Glutamatergic neuron (in vitro differentiated cells): ENCODE measurements at places on chromosomes 2 and 18. TPM values are rescaled to one million over a fixed set of nuclear protein-coding genes. Genes with fewer than 3 reads are reported as not detected.

- H3K36me3 ChIP-seq: no peaks in the 10 kb centered on the region
- H3K4me1 ChIP-seq: no peaks in the 10 kb centered on the region
- H3K27ac ChIP-seq: no peak overlapping the region
- DNase-seq: no peak
- no peaks in the 10 kb centered on the region for H3K27me3 ChIP-seq
Measured at GRCh38 chr18:35436076-35436649, 59.0 kb upstream of the ZNF396 start.

The CCDC121 gene
- total RNA-seq: 5.3 TPM

The SERPINB4 gene
- not detected for total RNA-seq

The SLC4A5 gene
- 8.2 TPM for total RNA-seq

The ACMSD gene
- not detected for total RNA-seq

DNA sequence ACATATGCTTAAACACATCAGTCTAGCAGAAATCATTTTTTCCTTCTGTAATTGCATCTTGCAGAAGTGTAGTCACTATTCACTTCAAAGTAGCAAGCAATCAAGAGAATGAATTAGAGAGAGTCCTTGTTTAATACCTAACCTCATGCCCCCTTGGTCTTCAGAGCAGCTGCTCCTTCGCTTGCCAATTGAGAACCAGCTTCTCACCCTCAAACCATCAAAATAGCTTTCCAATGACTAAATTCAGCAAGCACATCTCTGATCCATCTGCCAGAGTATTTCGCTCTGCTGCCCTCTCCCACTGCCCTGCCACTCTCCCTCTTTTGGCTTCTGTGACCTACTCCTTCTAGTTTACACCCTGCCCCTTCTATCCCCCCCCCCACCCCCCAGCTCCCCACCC lies 120.7 kb upstream of the AGAP1 start:
- peaks cover 6% of the 10 kb centered on the region for H3K27me3 ChIP-seq
- no peak overlapping the region for H3K27ac ChIP-seq
- no peak overlapping the region for H3K4me3 ChIP-seq

The DSG4 gene
- not detected for total RNA-seq

DNA sequence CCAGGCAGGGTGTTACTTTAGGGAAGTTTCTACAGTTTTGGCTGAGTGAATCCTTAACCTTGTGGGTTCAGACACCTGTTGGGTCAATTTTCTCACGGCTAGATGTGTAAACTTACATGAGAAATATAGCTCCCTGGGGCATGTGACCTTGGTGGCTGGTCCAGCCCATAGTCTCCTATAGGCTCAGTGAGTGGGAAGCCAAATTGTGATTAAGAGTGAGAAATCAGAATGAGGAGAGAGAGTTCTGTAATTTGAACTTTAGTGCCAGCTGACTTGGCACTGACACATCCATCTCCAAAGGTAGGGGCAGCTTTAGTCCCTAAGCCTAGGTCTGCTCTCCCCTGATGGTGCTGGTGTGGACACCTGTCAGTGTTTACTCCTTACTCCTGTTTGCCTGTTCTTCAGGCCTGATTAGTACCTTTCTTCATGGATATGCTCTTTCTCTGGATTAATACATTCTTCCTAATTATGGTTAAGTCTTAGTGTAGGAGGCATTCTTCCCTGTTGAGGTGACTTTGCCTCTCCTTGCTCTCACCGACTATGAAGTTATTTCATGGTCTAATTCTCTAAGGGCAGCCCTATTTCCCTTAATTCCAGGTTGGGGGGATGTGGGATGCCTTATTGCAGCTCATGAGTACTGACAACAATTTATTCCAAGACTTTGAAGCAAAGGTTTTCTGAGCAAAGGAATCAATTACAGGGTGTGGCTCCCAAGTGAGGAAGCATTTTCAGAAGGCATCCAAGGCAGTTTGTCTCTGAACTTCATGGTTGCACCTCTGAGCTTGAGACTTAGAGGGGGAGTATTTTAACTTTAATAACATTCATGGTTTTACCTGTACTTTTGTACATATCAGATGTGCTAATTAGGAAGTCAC lies 177.3 kb downstream of the DYSF start:
- no peak overlapping the region for H3K4me3 ChIP-seq
- no peaks in the 10 kb centered on the region for H3K27me3 ChIP-seq
- no peaks in the 10 kb centered on the region for H3K36me3 ChIP-seq
- H3K27ac ChIP-seq: no peak overlapping the region

DNA sequence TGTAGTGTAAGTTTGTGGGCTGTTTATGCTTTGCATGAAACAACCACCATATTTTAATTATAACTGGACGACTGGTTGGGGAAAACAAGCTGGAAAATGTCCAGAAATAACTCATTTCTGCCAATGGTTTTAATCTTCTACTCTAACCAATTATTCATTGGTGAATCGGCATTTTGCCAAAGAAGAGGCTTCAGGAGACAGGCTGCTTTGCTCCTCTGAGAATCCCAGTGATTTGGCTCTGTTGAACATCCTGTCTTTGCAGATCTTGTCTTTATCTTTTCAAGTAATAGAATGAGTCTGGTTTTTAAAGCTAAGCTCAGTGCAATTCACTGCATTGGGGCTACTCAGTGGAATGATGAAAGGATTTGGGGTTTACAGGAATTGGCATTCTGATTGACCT lies 109.6 kb downstream of the APOB start:
- H3K4me1 ChIP-seq: no peaks in the 10 kb centered on the region
- peaks cover 5% of the 10 kb centered on the region for H3K36me3 ChIP-seq
- DNase-seq: no peak
- no peak overlapping the region for H3K27ac ChIP-seq
- H3K4me3 ChIP-seq: no peak overlapping the region
- H3K27me3 ChIP-seq: no peaks in the 10 kb centered on the region

The POTEE gene
- total RNA-seq: 1.4 TPM

The IL1A gene
- total RNA-seq: not detected

- H3K4me1 ChIP-seq: peaks cover 6% of the 10 kb centered on the region
- peaks cover 2% of the 10 kb centered on the region for H3K27me3 ChIP-seq
- no peak overlapping the region for H3K4me3 ChIP-seq
Measured at GRCh38 chr2:207896525-207897285, 127.0 kb upstream of the FZD5 start.

- H3K4me3 ChIP-seq: no peak overlapping the region
- no peaks in the 10 kb centered on the region for H3K36me3 ChIP-seq
- peaks cover 8% of the 10 kb centered on the region for H3K4me1 ChIP-seq
- H3K27ac ChIP-seq: no peak overlapping the region
- no peak for DNase-seq
Measured at GRCh38 chr2:72681016-72681995, 144.5 kb downstream of the EXOC6B start.

DNA sequence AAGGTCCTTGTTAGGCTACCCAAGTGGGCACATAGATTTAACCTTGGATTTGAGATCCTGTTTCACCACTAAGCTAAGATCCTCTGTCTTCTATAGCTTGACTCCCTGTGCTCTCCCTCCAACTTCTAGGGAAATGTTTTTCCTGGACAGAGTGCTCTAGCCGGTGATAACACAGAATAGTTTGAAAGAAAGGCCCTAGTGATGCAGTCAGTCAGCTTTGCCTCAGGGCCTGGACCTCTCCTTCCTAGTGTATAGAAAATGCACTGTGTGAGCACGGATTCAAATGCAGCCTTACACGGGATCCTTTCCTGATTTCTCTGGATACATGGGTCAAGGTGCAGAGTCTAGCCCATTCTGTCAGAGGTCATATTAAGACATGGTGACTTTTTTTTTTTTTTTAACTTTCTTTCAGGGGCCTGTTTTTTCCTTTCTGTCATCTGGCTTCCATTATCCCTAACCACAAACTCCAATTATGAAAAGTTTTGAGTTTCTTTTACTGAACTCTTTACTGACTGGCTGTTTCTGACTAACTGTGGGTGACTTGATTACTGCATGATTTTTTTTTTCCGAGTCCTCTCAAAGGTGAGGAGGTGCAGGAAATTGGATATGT lies 122.6 kb downstream of the LRP1B start:
- H3K4me1 ChIP-seq: no peaks in the 10 kb centered on the region
- no peak overlapping the region for H3K4me3 ChIP-seq
- no peaks in the 10 kb centered on the region for H3K36me3 ChIP-seq

The TDRD15 gene
- not detected for total RNA-seq

DNA sequence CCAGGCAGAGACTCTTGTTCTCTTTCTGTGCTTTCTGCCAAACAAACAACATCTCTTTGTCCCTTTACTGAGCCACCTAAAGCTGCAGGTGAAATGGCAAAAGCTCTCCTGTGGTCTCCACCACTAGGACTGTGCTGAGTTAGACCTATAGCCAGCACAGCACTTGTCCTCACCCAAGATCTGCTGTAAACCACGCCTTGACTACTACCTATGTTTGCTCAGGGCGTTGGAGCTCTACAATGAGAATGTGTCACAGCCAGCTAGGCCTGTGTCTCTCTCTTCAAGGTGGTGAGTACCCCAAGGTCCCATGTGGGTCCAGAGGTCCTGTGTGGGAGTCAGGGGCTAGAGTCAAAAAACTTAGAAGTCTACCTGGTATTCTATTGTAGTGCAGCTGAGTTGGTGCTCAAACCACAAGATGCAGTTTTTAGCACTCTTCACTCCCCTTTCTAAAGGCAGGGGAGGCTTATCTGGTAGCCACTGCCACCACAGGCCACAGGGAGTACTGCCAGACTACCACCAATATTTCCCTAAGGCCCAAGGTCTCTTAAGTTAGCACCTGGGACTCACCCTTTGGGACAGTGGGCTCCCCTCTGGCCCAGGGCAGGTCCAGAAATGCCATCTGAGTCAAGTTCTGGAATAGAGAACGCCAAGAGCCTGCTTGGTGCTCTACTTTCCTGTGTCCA lies 96.8 kb upstream of the RPRM start:
- no peak overlapping the region for H3K4me3 ChIP-seq
- H3K36me3 ChIP-seq: no peaks in the 10 kb centered on the region
- no peaks in the 10 kb centered on the region for H3K4me1 ChIP-seq
- DNase-seq: no peak
- no peaks in the 10 kb centered on the region for H3K27me3 ChIP-seq

The CRYGA gene
- total RNA-seq: not detected

The SULT1C4 gene
- total RNA-seq: 1.6 TPM

The SP140 gene
- not detected for total RNA-seq
